ENCODE measurements at places on chromosomes 1 and 21. TPM values are rescaled to one million over a fixed set of nuclear protein-coding genes. Genes with fewer than 3 reads are reported as not detected.

GRCh38 chr1:78622548-78622947 lies 2.3 kb downstream of the IFI44L start:
- no peak for DNase-seq
- H3K36me3 ChIP-seq, result no peaks in the 10 kb centered on the region
- H3K4me1 ChIP-seq, result peaks cover 43% of the 10 kb centered on the region
- no peak overlapping the region for H3K27ac ChIP-seq
- peak overlapping the region; percentile 25 for H3K4me3 ChIP-seq

DNA sequence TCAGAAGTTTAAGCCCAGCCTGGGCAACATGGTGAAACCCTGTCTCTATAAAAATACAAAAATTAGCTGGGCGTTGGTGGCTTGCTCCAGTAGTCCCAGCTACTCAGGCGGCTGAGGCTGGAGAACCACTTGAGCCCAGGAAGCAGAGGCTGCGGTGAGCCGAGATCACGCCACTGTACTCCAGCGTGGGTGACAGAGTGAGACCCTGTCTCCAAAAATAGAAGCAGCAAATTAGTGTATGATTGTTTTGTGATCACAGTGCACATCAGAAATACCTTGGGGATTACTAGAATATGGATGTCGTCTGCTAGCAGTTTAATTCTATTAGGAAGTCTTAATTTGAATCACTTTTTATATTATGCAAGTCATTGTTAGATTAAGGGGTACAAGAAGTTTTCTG lies 59.0 kb downstream of the ZBTB17 start:
- H3K4me3 ChIP-seq, result no peak overlapping the region
- H3K27me3 ChIP-seq, result no peaks in the 10 kb centered on the region
- peaks cover 24% of the 10 kb centered on the region for H3K4me1 ChIP-seq
- H3K36me3 ChIP-seq, result peaks cover 31% of the 10 kb centered on the region
- no peak overlapping the region for H3K27ac ChIP-seq

GRCh38 chr1:183780757-183781156 lies 24.2 kb upstream of the RGL1 start:
- H3K4me3 ChIP-seq, result no peak overlapping the region
- no peak overlapping the region for H3K27ac ChIP-seq
- no peaks in the 10 kb centered on the region for H3K27me3 ChIP-seq
- H3K36me3 ChIP-seq, result no peaks in the 10 kb centered on the region
- no peak for DNase-seq

- no peak overlapping the region for H3K27ac ChIP-seq
- H3K27me3 ChIP-seq, result no peaks in the 10 kb centered on the region
- H3K4me3 ChIP-seq, result no peak overlapping the region
- H3K4me1 ChIP-seq, result no peaks in the 10 kb centered on the region
- no peak for DNase-seq
These were observed 101.6 kb downstream of the AJAP1 start for GRCh38 chr1:4755864-4756504.

DNA sequence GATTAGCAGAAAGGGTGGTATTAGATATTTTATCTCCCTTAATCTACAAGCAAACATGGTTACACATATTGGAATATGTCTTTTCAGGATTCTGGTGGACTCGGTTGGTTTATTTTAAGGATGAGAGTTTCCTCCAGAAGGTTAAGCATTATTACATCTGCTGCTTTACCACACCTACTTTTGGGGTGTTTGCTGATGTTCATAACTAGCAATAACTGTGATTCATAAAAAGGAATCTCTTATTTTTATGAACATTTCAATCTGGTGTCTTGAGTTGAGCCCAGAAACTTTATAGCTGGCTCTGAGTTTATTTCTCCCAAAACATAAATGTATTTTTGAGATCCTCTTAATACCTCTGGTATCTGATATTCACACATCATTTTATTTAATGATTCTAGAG lies 82.7 kb downstream of the LRRC8D start:
- no peak overlapping the region for H3K4me3 ChIP-seq
- no peaks in the 10 kb centered on the region for H3K27me3 ChIP-seq
- peaks cover 5% of the 10 kb centered on the region for H3K36me3 ChIP-seq
- DNase-seq, result no peak
- H3K4me1 ChIP-seq, result peaks cover 8% of the 10 kb centered on the region

DNA sequence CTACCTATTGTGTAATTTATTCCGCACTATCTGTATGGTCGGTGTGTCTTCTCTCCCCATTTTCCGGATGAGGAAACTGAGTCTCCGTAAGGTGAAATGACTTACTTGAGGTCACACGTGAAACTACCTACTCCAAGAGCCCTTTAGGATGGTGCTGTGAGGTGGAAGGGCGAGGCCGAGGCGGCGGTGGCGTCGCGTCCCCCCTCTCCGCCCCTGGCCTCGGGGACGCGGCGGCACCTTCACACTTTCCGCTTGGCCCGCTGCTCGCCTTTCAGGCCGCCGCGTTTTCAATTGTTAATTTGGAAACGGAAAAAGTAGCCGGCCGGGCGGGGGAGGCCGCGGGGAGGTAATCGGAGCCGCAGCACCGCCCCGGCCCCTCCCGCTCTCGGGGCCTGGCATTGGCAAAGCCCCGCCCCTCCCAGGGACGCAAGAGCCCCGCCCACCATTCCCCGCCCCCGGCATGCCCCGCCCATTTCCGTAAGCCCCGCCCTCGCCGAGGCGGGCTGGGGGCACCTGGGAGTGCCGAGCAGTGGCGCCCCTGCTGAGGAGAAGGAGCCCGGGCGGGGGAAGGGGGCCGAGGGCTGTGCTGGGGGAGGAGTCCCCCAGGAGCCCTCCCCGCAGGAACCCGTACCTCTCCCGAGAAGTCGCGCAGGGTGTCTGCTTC lies 18.6 kb downstream of the KCNQ4 start:
- H3K27ac ChIP-seq, result peak overlapping the region; percentile 32
- H3K4me1 ChIP-seq, result peaks cover 31% of the 10 kb centered on the region
- H3K4me3 ChIP-seq, result peak overlapping the region; percentile 70
- H3K36me3 ChIP-seq, result no peaks in the 10 kb centered on the region
- DNase-seq, result peak; percentile 84

PLEKHM2 gene
- total RNA-seq, result 55.8 TPM

RGS13 gene
- 0.24 TPM for total RNA-seq

PRAMEF5 gene
- total RNA-seq, result not detected

GPR89B gene
- 16.3 TPM for total RNA-seq
